AG04449 (cell line): ENCODE measurements at places on chromosomes 12 and 14.
A peak's percentile ranks its signal among the peaks of the same experiment; 100 is the strongest.

GRCh38 chr14:68668531-68668930 lies 124.3 kb downstream of the ZFP36L1 start:
- no peak for DNase-seq

- DNase-seq = no peak
Measured at GRCh38 chr14:26204366-26204727, 393.5 kb downstream of the NOVA1 start.

DNA sequence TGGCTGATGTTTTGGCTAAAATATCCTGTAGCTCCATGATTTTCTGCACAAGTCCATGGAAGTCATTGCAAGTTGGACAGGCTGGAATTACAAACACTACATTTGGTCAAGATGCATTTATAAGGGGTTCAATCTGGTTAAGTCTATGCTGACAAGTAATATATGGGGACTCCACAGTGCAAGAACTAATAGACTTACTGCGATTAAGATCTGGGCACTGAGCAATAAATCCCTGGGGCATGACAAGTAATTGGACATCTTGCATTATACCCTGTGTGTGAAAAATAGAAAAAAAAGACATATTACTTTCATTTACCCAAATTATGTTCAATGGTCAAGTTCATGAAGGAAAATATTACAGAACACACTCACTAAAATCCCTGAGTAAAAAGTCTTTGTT lies 99.1 kb downstream of the NELL2 start:
- no peak for DNase-seq

DNA sequence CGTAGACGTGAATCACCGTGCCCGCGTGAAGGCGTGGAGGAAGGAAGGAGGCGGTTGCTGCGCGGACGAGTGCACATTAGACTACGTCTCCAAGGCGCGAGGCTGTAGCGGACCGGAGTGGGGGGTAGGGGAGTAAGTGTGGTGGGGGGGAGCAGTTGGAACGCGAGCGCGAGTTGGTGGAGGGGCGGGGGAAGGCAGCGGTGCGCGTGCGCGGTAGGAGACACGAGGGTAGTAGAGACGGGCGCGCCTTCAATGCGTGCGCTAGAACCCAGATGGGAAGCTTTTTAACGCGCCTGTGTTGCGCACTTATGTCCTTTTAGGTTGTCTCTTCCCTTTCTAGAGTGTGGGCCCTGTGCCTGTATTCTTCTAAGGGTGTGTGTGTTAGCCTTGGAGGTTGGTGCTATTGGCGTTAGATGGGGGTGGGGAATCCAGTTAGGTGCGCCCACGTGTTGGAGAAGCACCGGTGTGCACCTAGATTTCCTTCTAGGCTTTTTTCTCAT lies 604 bp downstream of the EIF4B start:
- DNase-seq = no peak

- DNase-seq = no peak
Measured at GRCh38 chr14:102629011-102629444, 36.6 kb downstream of the RCOR1 start.

DNA sequence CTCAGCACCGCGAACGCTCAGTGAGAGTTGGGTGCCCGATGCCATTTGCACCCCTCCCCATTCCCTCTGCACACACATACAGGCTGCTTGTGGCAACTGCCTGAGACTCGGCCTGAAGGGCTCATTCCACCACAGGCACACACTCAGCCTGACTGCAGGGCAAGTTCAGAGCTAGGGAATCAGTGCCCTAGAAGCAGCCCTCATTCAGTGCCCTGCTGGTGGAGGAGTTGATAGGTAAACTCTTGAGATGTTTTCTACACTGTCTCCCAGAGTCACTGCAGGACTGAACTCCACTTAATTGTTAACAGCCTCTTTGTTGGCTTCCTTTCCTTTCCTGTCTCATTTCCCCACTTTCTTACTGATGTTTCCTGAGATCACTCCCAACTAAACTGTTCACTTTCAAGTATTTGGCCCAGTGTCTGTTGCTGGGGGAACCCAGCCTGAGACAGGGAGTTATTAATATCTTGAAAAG lies 16.9 kb downstream of the PPP1R36 start:
- no peak for DNase-seq

- no peak for DNase-seq
Measured at GRCh38 chr14:64049616-64050381, 197.0 kb downstream of the SYNE2 start.

DNA sequence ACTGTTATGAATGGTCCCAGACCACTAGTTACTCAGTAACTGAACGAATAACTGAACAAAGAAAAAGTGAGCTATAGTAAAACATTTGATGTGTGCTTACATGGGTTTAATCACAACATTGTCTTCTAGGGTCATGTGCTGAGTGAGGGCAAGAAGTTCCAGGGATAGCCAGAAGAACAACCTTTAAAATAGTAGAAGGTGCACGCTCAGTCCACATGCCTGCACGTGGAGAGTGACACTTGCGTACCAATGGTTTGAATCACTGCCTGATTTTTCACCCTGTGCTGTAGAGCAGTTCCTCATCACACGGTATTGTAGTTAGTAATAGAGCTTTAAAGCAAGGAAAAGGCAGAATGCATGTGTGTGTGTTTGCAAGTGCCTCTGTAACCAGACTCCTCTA lies 224.2 kb downstream of the EGLN3 start:
- no peak for DNase-seq

- no peak for DNase-seq
Measured at GRCh38 chr14:91484744-91485143, 25.4 kb downstream of the PPP4R3A start.

GRCh38 chr12:130972586-130972950 lies 18.9 kb downstream of the ADGRD1 start:
- DNase-seq = no peak

GRCh38 chr14:60532442-60532841 lies 23.5 kb downstream of the SIX6 start:
- no peak for DNase-seq

DNA sequence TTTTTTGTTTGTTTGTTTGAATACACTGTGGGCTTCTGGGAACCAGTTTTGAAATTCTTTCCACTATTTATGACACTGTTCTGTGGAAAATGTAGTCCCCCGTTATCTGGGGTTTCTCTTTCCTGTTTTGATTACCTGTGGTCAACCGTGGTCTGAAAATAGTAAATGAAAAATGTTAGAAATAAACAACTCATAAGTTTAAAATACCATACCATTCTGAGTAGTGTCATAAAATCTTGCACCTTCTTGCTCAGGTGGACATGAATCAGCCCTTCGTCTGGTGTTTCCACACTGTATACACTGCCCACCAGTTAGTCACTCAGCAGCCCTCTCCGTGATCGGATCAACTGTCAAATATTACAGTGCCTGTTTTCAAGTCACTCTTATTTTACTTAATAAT lies 5.1 kb upstream of the PAPOLA start:
- no peak for DNase-seq

DNA sequence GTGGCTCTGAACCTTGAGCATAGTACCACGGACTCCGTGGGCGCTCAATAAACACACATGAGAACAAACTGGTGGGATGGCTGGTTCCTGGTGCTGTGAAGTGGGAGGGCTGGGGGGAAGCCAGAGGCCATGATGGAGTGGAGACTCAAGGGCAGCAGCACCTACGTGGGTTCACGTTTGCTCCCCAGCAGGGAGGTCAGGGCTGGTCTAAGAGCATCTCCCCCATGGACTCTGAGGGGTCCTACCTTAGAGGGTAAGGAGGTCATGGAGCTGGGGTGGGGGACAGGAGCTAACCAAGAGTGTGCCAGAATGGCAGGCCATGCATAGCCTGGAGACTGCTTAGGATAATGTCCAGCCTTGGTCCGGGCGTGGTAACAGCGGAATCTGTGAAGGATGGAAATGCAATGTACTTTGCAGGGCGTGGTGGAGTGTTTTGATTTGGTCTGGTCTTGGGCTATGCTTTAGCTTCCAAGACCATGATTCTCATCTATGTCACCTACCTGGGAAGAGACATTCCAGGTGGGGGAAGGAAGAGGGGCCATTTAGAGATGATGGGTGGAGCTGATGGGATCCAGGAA lies 103.0 kb downstream of the PRMT8 start:
- DNase-seq = no peak

DNA sequence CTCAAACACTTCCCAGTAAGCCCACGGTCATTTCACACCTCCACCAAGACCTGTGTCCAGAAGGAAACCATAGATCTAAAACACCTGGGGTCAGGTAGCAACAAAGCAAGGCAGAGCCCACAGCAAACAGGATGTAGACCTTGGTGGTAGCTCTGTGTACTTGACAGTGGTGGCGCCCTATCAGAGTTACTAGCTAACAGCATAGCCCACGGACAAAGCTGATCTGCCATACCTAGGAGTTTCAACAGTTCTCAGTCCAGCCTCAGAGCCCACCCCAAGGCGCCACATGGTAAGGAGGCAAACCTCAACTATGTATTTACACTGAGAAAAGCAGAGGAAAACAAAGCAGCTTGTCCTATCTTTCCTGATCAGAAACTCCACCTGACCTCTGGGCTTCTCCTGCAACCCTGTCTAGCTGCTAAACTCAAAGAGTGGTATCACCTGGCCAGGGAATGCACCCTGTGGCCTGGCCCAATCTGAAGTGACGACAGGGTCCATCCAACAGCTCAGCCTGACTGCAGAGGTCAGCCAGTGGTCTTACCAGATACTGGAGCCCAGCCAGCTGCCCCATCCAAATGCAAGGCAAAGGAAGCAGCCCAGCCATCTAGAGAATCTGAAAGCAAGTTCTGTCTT lies 46.3 kb downstream of the STON2 start:
- no peak for DNase-seq

GRCh38 chr12:6605421-6606330 lies 1.5 kb downstream of the CHD4 start:
- DNase-seq = no peak

DNA sequence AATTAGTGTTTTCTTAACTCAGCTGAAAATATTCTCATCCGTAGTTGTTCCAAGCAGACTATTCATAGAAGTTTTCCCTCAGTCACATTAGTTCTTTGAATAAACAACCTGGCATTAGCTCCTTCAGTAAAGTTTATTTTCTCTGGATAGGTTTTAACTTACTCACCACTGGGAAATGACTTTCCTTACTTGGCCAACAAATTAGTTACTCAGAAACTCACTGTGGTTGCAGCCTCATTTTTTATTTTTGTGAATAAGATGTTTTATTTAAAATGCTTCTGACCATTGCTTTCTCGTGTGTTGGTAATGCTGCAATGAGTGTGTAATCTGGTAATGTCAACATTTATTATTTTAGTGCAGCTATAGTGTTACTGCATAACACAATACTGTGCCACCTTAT lies 74.9 kb downstream of the NOVA1 start:
- DNase-seq = peak; percentile 59

- no peak for DNase-seq
Measured at GRCh38 chr14:64349741-64350490, 38.2 kb upstream of the MTHFD1 start.

DNA sequence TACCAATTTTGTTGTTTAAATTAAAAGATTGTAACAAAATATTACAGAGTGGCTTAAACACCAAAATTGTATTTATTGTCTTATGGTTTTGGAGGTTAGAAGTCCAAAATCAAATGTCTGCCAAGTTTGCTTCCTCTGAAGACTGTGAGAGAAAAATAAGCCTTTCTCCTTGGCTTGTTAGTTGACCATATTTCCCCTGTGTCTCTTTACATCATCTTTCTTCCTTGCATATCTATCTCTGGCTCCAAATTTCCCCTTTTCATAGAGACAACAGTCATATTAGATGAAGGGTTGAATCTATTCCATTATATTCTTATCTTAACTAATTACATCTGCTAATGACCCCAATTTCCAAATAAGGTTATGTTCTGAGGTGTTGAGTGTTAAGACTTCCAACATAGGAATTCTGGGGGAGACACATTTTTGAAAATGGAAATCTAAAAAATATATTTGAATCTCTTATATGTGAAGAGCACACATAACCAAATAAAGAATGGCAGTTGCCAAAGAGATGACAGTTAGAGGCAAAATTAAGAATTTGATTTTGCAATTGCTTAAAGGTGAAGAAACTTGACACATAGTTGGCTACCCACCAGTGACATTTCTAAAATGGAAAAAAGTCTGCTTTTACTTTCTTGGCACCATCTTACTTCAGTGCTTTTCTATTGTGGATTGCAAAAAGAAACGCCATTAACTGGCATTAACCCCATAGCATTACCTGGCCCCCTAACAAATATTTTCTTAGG lies 407.2 kb downstream of the FSCB start:
- no peak for DNase-seq

DNA sequence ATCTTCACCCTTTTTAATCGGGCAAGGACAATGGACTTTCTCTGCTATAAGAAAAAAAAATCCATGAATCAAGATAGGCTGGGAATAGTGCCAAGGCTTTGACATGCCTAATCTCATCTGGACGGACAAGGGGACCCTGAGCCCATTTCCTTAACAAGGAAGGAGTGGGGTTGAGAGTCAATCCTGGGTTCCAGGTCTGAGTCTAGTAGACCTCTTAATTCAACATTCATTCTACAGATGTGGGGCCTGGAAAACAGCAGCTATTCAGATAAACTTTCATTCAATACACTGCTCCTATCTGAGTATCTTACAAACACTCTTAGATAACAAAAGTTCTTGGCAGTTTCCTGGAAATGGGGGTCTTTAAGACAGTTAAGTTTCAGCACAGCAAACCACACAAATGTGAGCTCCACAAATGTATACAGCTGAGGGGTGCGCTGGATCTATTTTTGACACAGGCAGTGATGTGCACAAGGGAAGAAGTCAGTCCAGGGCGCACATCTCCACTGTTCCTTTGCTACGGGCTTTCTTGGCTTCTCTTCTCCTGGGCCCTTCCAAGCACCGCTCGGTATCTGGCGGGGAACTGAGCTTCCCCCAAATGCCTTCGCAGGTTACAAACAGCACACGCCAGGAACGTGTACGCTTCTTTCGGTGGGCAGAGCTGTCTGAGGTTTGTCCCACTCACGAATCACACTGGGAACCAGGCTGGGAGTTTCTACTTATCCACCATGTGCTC lies 82.2 kb upstream of the GPR68 start:
- no peak for DNase-seq

- no peak for DNase-seq
Measured at GRCh38 chr14:63045612-63046320, 508 bp upstream of the KCNH5 start.

DNA sequence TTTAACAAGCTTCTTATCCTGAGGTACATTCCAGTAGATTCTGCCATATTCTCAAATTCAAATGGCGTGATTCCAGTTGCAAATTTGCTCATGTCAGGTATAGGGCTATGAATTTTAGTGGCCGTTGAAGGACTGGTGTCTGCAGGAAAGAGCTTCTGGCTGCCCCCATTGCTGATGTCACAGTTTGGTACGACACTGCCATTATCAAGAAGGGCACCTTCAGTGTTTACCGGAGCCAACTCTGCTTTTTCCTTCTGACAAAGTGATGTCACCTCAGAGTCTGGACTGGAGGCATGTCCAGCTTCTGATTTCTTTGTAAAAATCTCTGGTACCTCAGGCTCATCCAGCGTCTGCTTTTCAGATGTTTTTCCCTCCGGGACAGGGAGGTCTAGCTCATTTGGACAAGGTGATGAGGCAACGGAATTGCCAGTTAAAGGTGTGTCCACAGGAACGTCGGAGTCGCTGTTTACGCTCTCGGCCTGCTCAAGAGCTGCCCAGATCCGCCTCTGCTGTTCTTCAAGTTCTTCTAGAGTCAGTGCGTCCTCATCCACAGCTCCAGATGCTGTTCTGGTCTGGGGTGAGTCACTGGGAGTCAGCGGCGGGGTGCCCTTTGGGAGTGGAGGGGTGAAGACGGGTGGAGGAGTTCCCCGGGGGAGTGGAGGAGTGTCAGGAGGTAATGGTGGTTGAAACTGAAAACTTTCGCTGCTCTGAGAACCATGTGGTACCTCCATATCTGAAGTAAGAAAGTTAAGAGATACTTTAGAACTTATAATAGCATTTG lies 27.0 kb downstream of the ZCCHC8 start:
- no peak for DNase-seq
